ENCODE measurements at places on chromosomes 2 and 18.

- no peak for DNase-seq
Observed at GRCh38 chr2:12341920-12342319, 374.8 kb upstream of the TRIB2 start.

- DNase-seq, result no peak
Observed at GRCh38 chr2:82740527-82740926, 1718.6 kb downstream of the SUCLG1 start.

DNA sequence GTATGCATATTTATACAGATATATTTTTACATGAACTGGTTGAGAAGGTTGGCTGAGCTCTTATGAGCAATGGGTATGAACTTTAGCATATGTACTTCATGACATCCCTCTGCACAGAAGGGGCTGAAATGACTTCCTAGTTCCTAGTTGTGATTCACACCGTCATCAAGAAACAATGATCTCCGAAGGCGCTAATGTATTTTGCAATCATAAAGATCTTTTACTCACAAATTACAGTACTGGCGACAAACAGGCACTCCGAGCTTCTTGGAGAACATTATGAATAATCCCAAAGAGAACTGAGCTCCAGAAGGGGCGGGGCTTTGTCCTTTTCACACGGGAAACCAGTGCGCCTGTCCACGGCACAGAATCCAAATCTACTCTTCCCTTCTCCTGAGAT, 18.1 kb downstream of the BCL2 start:
- no peak for DNase-seq

DNA sequence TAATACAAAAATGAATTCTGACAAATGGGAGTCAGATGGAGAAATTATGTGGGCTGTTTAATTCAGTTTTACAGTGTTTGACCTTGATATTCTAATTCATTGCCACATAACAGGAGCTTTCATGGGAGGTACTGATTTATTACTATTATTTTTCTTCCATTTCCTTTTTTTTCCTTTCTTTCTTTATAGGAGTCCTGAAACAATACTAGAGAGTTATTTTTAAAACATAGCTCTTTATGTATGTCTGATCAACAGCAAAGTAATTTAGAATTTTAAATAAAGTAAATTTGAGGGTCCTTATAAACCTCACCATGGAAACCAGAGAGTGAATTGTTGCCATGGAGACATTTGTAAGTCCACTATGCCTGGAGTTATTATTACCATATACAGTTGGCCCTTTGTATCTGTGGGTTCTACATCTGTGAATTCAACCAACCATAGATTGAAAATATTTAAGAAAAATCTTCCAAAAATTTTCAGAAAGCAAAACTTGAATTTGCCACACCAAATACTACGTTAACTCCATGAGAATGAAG, 40.9 kb upstream of the PPP4R1 start:
- DNase-seq, result no peak

GRCh38 chr2:143807192-143807591, 678.0 kb downstream of the ARHGAP15 start:
- DNase-seq, result no peak

GRCh38 chr2:42127425-42128424, 41.4 kb upstream of the EML4 start:
- no peak for DNase-seq

DNA sequence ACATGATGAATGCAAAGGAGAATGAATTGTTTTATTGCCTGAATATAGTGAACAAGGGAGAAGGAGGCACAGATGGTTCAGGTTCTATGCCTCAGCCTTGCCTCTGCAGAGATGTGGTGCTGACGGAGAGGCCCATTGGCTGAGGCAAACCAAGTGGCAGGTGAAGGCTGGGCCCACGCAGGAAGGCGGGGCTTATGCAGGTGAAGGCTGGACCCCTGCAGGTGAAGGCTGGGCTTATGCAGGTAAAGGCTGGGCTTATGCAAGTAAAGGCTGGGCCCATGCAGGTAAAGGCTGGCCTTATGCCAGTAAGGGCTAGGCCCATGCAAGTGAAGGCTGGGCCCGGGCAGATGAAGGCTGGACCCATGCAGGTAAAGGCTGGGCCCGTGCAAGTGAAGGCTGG, 414.7 kb downstream of the LRATD1 start:
- DNase-seq, result no peak

DNA sequence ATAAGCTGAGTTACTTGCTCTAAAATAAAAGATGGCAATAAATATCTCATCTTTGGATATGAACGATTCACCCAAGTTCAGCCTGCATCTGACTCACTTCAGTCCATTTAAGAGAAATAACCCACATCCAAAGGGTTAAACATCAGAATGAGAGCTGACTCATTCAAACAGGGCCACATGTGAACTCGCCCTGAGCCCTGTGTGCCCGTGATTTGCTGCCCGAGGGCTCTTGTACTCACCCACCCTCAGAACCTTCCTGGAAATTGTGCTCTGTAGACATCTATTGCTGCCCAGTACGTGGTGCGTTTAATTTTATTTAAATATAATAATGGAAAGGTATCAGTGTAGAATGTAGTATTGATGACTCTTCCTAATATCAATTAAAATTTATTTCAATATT, 66.9 kb upstream of the RBM44 start:
- DNase-seq, result peak; percentile 64

GRCh38 chr18:60549338-60549960, 176.9 kb upstream of the MC4R start:
- peak; percentile 43 for DNase-seq

DNA sequence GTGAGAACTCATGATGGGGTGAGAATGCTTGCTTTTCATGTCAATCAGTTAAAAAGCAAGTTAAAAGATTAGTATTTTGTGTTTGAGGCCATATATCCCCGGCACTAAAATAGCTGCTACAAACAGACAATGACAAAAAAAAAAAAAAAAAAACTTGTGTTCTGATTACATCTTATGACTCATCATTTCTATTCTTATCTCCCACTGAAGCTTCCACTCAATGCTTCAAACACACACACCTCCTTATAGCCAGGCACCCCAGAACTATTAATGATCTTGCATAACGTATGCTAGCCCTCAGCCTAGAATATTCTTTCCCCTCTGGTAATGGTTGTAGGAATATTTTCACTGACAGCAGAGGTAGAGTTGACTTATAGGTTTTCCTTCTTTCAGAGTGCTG, 778.3 kb downstream of the TRIB2 start:
- no peak for DNase-seq
